NB4 (cell line): ENCODE measurements at places on chromosomes 16 and 17.

- DNase-seq = peak; percentile 82
Observed at GRCh38 chr16:58487566-58488351, 12.2 kb upstream of the NDRG4 start.

- DNase-seq = peak; percentile 95
Observed at GRCh38 chr17:19386974-19387920, at the start of gene MFAP4. TSS of gene MFAP4 (minus strand) at chr17:19387190. CDS start at chr17:19387155, 35 bp downstream.

GRCh38 chr17:44909681-44910144 lies 5.6 kb downstream of the GFAP start:
- DNase-seq = no peak

- DNase-seq = no peak
Observed at GRCh38 chr16:46737621-46738214, 10.4 kb downstream of the MYLK3 start.

DNA sequence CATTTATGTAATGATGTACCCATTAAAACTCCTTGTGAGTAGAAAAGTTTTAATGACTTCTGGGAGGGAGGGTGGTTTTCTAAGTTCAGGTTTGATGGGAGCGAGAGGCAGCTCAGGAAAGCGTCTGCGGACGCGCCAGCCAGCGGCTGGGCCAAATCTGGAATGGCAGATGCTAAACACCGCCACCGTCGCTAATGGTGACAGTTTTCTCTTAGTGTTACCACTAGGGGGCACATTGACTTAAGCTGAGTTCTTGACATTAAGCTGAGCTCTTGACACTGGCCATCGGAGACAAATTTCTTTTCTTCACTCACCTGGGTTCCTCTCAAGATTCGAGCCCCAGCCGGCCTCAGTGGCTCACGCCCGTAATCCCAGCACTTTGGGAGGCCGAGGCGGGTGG lies 6.7 kb downstream of the TRPV1 start:
- peak; percentile 61 for DNase-seq

DNA sequence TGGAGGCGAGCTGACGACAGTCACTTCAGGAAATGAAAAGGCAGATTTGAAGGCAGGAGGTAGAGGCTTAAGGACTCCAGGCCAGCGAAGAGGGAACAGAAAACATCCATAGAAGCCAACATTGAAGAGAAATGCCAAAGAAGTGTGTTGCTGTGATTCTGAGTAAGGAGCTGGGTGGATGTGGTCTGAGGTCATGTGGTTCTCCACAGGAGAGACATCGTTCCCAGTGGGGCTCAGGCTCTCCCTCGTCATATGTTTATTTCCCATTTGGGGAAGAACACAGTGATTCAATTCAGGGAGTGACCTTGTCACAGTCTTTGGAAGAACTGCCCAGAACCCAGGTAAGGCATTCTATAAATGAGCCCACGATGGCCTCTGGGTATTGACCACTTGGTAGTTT lies 6.6 kb upstream of the PMP22 start:
- DNase-seq = no peak

- DNase-seq = no peak
Observed at GRCh38 chr16:11395008-11395948, 50.0 kb downstream of the RMI2 start.

DNA sequence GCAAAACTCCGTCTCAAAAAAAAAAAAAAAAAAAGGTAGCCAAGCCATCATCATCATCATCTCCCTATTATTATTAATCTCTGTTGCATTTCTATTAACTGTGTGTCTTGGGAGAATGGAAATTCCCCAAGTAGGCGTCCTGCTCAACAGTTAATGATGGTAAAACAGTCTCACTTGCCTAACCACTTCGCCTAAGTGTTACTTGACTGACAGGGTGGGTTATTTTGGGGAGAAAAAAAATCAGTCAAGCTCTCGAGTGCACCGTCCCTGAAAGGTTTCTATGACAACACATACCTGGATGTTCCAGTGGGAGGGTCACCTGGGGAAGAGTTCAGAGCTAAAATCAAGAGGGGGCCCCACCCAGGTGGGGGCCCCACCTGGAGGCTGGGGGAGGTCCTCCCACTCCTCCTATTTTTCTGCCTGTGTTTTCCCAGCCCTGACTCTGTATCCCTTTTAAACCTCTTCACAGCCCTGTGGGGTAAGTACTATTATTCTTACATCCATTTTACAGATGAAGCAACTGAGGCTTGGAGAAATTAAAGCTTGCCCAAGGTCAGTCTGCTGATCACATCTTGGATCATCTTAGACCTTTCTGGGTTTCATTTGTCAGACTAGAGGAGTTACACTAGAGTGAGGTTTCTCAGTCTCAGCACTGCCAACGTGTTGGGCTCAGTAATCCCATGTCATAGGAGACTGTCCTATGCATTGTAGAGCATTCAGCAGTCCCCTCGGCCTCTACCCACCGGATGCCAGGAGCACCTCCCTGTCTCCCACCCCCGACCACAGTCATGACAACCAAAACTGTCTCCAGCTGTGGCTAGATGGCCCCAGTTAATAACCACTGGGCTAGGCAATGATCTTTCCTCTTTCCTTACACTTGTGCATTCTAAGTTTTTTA lies 11.0 kb upstream of the ABAT start:
- DNase-seq = peak; percentile 66

GRCh38 chr17:74898376-74898946 lies 5.0 kb upstream of the FADS6 start:
- no peak for DNase-seq

- no peak for DNase-seq
Observed at GRCh38 chr17:3740611-3741073, 16.9 kb downstream of the HASPIN start.

- DNase-seq = no peak
Observed at GRCh38 chr16:72946474-72947194, 101.3 kb downstream of the ZFHX3 start.

GRCh38 chr17:794876-795275 lies 12.7 kb downstream of the MRM3 start:
- DNase-seq = no peak

DNA sequence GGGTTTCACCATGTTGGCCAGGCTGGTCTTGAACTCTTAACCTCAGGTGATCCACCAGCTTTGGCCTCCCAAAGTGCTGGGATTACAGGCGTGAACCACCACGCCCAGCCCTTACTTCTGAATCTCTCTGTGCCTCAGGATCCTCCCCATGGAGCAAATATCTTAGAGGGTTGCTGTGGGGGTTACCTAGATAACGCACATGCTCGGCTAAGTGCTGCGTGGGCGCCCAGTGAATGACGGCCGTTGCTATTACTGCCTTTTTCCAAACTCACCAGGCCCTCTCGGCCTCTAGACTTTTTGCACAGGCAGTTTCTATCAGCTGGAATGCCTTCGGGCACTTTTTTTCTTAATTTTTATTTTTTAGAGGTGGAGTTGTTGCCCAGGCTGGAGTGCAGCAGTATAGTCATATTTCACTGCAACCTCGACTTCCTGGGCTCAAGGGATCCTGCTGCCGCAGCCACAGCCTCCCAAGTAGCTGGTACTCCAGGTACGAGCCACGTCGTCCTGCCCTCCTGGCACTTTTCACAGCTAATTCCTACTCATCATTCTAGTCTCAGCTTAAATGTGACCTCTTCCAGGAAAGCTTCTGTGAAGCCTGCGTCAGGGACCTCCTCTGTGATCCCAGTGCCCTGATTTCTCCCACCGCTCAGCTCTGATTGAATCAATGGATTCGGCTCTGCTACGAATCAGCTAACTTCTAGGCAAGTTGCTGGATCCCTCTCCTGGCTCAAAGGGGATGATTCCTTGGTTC lies 8.6 kb downstream of the CCDC102A start:
- no peak for DNase-seq

DNA sequence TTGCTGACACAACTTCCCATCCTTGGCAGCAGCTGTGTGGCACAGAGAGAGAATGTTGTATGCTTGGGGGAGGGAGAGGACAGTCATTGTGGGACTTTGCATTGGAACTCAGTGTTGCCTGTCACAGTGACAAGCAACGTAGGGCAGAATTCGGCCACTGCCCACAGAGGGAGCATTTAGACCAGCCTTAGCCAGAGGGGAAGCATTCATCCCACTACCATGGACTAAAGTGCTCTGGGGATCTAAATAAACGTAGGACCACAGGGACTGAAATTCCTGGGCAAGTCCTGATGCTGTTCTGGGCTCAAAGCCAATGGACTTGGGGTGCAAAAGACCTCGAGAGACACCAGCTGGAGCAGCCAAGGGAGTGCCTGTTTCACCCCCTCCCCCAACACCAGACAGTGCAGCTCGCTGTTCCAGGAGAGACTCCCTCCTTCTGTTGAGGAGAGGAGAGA lies 44.9 kb downstream of the ABCA8 start:
- DNase-seq = peak; percentile 4

DNA sequence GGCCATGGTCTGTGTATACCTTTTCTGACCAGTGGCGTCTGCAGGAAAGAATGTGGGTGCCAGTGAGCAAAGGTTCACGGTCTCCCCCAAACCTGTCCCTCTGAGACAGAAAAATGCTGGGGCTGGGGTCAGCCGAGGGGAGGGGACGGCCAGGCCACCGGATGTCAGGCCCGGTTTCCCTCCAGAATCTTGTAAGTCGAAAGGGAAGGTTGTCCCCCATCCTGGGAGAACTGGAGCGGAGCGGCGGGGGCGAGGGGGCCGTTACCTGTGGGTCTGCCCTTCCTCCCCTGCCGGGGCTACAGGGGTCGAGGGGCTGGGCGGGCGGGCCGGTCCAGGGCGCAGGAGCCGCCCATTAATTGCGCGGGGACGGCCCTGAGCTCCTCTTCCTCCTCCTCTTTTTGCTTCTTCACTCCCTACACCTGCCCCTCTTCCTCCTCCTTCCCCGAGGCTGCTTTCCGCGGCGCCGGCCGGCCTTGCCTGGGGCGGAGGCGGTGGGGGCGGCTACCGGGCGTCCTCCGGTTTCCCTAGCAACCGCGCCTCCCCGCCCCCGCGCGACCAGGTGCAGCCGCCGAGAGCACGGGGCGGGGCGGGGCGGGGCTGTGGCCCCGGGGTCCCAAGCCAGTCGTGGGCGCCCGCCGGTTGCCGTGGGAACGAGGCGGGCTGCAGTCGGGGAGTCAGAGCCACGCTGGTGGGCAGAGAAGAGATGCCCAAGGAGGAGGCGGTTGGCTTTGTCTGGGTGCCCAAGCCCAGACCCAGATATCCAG lies at the start of gene MARCHF10:
TSS of gene MARCHF10 (minus strand) at position 503 of the 764 bp plus-strand sequence. CDS start 6,579 bp downstream, outside the sequence.
- DNase-seq = no peak

GRCh38 chr17:31583772-31584356 lies 192.4 kb downstream of the RAB11FIP4 start:
- DNase-seq = no peak
